ENCODE measurements at places on chromosomes 11 and 22.
A peak's percentile ranks its signal among the peaks of the same experiment; 100 is the strongest.

DNA sequence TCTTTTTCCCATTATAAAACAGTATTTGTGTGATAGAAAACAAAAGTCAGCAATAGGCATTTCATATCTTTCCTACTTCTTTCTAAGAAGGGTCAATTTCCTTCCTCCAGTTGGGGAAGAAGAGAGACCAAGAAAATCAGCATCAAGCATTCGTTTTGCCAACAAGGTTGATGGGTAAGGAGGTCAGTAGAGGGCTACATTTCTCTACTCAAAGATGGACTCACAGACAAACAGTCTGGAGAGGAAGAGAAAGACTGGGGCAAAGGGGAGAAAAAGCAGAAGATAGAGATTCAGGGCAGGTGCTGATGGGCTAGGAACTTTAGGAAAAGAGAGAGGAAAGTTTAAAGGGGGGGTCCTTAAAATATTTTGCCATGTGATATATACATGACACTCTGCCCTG, 8.6 kb upstream of the MTNR1B start:
- DNase-seq: no peak

DNA sequence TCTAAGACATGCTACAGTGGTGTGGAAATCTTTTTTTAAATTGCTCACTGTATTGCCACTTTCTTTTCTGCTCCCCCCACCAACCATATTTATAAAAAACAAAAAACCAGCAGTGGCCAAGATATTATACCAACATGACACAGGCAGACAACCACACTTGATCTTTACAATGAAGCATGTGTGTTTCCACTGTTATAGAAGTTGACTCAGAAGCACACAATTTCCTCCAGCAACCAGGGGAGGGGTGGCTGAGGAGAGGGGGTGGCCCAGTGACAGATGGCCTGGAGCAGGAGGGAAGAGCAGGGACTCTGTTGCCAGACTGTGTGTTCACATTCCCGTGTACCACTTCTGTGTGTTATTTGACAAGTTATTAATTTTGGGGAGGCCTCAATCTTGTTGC, 14.8 kb downstream of the CD59 start:
- no peak for DNase-seq

DNA sequence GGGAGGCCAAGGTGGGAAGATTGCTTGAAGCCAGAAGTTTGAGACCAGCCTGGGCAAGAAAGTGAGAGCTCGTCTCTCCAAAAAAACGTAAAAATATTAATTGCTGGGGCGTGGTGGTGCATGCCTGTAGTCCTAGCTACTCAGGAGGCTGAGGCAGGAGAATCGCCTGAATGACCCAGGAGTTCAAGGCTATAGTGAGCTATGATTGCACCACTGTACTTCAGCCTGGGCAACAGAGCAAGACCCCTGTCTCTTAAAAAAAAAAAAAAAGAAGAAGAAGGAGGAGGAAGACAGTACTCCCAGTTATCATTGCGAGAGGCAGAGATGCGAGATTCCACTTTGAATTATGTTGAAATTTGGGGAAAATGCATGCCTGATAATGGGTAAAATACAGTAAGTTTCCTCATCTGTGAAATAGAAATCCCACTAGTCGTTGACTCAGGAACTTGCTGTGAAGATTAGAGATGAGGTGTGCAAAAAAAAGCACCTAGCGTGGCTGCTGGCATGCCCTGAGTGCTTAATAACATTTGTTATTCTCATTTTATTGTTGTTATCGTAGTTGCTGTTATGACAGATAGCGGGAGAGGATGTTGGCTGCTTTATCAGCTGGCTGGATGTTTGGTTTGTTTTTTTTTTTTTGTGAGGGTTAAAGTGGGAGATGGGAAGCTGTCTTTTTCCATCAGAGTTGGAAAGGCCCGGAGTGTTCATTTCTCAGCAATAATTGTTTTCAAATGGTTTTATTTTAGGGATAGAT, 33.4 kb downstream of the BCR start:
- DNase-seq: no peak

DNA sequence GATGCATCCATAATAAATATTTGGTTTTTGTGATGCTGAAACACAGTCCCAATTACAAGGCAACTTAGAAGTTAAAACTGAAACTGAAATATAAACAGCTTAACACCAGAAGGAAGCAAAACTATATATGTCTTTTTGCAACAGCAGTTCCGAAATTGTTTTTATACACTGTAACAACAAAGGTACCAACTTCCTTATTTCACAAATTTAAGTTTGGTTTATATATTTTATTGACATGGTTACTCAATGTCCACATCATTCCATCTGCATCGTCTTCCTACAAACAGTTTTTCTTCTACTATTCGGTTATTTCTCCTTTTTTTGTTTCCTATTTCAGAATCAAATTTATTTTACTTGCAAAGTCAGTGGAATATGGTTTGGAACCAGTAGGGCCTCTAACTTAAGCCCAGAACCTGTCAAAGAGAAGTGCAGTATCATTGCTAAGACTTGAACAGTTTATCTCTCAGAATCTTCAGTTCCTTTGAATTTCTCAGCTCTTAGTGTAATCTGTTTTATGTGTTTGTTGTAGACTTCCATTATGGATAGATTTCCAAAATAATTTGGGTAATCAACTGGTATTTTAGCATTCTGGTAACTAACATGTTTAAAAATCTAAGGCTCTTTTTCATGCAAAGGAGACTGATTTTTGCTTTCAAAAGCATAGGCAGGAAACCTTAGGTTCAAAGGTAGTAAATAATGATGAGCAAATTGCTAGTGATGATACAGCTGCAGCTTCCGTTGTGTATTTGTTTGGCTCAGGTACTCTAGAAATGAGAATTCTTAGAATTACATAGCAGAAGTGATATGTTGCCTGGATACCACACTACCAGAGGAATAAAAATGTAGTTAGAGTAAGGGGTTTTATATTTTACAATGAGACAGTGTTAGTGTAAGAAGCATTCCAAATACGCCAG, 8.2 kb upstream of the HSPA8 start:
- DNase-seq: no peak

- DNase-seq: no peak
These were observed 72.0 kb downstream of the MICAL3 start for GRCh38 chr22:17952273-17952801.

- DNase-seq: no peak
These were observed at the start of gene OR5W2 for GRCh38 chr11:55914482-55914881. Gene OR5W2 (minus strand): TSS chr11:55914582. CDS start chr11:55914582, 0 bp downstream.

- no peak for DNase-seq
These were observed 643.6 kb downstream of the ETS1 start for GRCh38 chr11:127943763-127944162.

GRCh38 chr11:65498042-65498726, 661 bp upstream of the MALAT1 start:
- no peak for DNase-seq

GRCh38 chr22:19951346-19951745, 9.7 kb upstream of the TXNRD2 start:
- DNase-seq: no peak

- DNase-seq: no peak
These were observed 12.7 kb upstream of the IL10RA start for GRCh38 chr11:117973503-117973860.

DNA sequence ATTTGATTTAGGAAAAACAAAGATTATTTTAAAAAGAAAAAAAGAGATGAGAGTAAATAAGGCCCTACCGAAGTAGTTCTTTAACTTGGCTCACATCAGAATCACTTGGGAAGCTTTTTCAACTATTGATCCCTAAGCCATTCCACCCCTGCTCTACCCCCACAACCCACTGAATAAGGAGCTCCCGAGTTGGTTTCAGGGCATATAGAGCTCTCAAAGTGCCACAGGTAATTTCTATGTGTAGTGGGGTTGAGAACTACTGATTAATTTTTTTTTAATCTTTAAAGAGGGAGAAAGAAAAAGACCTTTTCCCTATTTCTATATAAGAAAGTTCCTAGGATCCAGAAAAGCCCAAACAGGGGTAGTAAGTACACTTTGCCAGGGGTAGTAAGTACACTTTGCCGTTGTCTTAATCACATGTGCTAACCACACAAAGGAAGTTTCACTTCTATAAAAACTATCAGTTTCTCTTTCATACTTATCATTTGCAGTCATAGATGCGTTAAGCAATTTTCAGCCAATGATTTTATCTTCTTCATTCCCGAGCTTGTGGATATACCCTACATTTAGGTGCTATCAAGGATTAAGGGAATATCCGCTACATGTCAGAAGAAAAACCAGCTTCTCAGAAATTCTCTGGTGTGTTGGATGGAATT, 108.4 kb upstream of the ZC3H12C start:
- DNase-seq: no peak

DNA sequence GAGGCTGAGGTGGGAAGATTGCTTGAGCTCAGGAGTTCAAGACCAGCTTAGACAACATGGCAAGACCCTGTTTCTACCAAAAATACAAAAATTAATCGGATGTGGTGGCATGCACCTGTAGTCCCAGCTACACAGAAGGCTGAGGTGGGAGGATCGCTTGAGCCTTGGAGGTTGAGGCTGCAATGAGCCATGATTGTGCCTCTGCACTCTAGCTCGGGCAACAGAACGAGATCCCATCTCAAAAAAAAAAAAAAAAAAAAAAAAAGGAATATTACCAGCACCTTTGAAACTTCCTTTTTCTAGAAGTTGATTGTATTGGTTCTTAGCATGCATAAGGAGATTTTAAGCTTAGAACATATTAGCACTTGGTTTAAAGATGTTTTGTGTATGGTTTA, 11.4 kb downstream of the CRKL start:
- DNase-seq: no peak

- no peak for DNase-seq
These were observed 4.0 kb downstream of the APOL4 start for GRCh38 chr22:36197514-36198146.

- no peak for DNase-seq
These were observed 110.8 kb downstream of the KCNQ1OT1 start for GRCh38 chr11:2588809-2589537.

GRCh38 chr11:12298610-12299009, 78.8 kb upstream of the PARVA start:
- DNase-seq: no peak

GRCh38 chr11:81224396-81224795, 1509.3 kb downstream of the FAM181B start:
- no peak for DNase-seq

- DNase-seq: no peak
These were observed 58.9 kb downstream of the GRAMD4 start for GRCh38 chr22:46678785-46679700.

DNA sequence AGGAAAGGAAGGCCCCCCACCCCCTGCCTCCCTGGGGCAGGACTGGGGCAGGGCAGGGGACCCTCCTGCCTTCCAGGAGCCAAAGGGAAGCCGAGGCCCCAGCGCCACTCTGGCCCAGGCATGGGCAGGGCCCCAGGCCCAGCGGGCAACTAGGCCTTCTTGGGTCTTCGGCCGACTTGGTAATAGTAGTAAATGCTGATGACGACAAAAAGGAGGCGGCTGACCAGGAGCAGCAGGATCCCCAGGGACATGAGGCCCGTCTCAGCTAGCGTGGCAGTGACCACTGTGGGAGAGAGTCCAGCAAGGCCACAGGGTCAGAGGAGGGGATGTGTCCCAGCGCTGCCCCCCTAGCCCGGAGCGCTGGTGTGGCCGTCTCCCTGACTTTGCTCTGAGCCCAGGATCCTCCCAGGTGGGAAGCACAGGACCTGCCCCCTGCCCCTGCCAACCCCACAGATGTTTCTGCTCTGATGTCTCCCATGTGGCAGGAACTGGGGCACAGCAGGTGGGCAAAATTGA, 15.9 kb downstream of the TP53I11 start:
- DNase-seq: no peak

DNA sequence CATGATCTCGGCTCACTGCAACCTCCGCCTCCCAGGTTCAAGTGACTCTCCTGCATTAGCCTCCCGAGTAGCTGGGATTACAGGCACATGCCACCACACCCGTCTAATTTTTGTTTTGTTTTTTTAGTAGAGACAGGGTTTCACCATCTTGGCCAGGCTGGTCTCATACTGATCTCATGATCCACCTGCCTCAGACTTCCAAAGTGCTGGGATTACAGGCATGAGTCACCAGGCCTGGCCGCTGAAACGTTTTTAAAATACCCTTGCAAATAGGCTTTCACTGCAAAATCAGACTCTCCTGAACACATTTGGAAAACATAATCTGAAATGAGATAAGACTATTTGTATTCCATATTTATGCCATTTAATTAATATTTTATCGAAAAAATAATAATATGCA, 826.1 kb upstream of the CNTN5 start:
- no peak for DNase-seq

- DNase-seq: no peak
These were observed 27.7 kb downstream of the RNH1 start for GRCh38 chr11:479311-479710.

GRCh38 chr11:40819230-40819629, 640.2 kb downstream of the LRRC4C start:
- DNase-seq: no peak

GRCh38 chr22:19957445-19957844, 15.8 kb upstream of the TXNRD2 start:
- no peak for DNase-seq

DNA sequence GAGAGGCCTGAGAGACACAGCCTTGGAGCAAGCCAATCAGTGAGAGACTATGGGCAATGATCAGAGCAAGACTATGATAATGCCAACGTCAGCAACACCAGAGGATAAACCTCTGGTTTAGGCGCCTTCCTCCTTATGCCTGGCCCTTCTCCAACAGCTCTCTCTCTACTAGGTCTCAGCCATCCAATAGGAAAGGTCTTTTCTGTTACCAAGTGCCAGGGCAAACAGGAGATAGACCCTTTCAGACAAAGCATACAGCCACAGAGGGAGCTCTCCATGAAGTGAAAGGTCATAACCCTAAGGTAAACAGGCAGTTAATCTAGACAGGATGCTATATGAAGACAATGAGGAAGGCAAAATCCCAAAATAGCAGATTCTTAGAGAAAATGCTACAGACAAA, 9.5 kb downstream of the STK33 start:
- no peak for DNase-seq

DNA sequence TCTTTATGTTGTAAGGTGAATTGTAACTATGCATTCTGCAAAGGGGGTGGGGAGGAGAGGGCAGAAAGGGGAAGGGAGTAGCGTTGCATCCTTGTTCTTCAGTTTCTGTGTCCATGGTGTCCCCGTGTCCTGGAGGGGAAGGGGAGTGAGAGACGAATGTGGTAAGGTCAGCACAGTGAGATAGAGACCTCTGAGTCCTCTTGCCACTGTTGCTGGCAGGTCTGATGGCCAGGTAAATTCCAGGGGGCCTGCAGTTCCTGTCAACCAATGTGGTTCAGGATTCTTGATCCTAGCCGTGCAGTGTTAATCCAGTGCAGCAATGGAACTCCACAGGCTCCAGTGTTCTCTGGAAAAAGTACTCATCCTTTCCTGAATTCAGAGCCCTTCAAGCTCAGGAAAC, 14.6 kb upstream of the ADSL start:
- DNase-seq: no peak

GRCh38 chr11:130313383-130314183, 1.1 kb downstream of the ZBTB44 start:
- no peak for DNase-seq

GRCh38 chr11:44036811-44037657, 10.7 kb upstream of the ACCSL start:
- DNase-seq: peak; percentile 12

- no peak for DNase-seq
These were observed 200.8 kb downstream of the LUZP2 start for GRCh38 chr11:24697522-24698111.
